BJ (cell line): ENCODE measurements at places on chromosomes 7 and 10. TPM values are rescaled to one million over a fixed set of nuclear protein-coding genes. Genes with fewer than 3 reads are reported as not detected.
A peak's percentile ranks its signal among the peaks of the same experiment; 100 is the strongest.

The DKK1 gene
- 575 and 1,028 TPM in 2 replicates for polyA plus RNA-seq

The HIF1AN gene
- polyA plus RNA-seq: 7.4 and 19.5 TPM in 2 replicates

DNA sequence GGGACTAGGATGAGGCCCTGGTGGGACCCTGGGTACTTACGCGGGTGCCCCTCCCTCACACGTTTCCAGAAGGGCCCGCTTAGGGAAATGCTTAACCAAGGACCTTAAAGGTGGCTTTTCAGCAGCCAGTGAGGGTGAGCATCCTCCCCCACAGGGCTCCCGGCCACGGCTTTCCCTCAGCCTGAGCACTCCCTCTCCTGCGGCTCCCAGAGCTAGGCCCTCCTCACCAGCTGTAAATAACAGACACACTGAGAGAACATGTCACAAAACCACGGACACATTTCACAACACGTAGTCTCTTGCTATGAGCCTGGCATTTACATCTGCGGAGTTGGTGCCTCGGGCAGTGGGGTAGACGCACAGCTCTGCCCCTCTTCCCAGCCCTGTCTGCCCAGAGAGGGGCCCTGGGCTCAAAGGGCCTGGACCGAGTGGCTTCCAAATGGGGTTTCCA is 25.2 kb downstream of the GRID1 start:
- peak; percentile 10 for DNase-seq

The BTAF1 gene
- 13.9 and 25.7 TPM in 2 replicates for polyA plus RNA-seq

- no peak for DNase-seq
These were observed 39.2 kb downstream of the WBP1L start for GRCh38 chr10:102782673-102783551.

The HMX3 gene
- polyA plus RNA-seq: not detected in 2 replicates

The TMEM176B gene
- polyA plus RNA-seq: not detected in 2 replicates

GRCh38 chr10:20299034-20299736 is 483.0 kb downstream of the PLXDC2 start:
- DNase-seq: no peak

DNA sequence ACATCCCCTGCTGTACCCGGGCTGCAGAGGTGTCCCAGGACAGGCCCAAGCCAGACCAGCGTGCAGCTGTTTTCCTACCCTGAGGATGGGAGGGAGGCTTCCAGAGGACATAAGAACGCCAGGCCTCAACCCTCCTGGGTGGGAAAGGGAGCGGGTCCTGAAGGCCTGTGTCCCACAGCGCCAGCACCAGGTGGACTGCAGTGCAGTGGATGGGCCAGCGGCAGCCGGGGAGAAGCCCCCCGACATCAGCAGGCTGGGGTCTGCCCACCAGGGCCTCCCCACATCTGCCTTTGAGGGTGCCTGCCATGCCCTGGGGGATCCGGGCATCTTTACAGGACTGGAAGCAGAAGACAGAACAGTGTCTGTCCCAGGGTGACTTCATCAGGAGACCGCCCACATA is 22.8 kb upstream of the ZNF716 start:
- no peak for DNase-seq

- no peak for DNase-seq
These were observed 2.8 kb upstream of the REPIN1 start for GRCh38 chr7:150365673-150366398.

GRCh38 chr10:86595496-86595895 is 58.9 kb upstream of the OPN4 start:
- DNase-seq: no peak

The GNAI1 gene
- 19.4 and 51.6 TPM in 2 replicates for polyA plus RNA-seq

The SYT15 gene
- 0.92 and 2.3 TPM in 2 replicates for polyA plus RNA-seq

GRCh38 chr7:26309089-26309488 is 17.4 kb downstream of the SNX10 start:
- DNase-seq: no peak

The HOGA1 gene
- polyA plus RNA-seq: 0.17 and 0.23 TPM in 2 replicates

DNA sequence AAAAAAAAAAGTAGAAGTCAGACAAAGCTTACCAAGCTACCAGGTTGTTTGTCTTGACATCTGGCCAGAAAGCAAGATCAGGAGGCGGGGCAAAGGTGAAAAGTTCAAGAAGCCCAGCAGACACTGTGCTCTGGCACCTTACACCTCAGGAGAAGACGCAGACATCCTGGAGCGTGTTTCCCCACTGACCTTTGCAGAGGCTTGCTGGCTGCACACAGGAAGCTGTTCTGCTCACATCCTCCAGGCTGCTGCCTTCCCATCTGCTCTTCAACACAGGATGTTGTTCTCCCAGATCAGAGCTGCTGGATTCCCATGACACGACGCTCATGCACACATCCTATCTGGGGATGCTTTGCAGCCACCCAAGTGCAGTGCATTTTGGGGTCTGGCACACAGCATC is 174.4 kb upstream of the KIAA1217 start:
- no peak for DNase-seq

- DNase-seq: no peak
These were observed 113.2 kb upstream of the ADO start for GRCh38 chr10:62691336-62691735.

- peak; percentile 14 for DNase-seq
These were observed 296.5 kb downstream of the SORCS3 start for GRCh38 chr10:104937567-104937966.

DNA sequence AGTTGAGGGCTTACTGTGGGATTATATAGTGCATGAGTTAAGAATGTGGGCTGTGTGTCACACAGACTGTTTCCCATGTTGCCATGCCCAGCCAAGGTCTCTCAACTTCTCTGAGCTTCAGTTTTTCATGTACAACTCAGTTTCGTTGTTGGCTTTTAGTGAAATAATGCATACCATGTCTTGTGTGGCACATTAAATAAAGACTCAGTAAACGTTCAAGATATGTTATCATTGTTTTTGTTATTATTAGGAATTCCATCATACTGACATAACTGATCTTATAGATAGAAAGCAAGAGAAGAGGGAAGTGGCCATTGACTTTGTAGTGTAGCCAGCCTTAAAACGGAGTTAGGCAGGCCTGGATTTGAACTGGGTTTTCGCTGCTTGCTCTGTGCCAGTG is 2.9 kb downstream of the CDK14 start:
- DNase-seq: no peak

DNA sequence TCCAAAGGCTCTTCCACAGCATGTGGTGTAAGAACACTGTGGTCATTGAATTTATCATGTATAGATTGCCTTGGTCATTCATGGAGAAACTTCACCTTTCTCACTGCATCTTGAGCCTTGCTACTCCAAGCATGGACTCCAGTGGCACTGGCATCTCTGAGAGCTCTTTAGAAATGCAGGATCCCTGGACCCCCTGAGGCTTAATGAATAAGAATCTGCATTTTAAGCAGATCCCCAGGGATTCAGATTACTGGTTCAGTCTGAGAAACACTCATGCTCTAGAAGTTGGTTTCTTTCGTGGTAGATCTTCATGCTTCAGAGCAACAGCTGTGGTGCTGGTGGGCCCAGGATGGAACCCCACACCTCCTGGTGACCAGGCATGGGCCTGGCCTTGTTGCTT is 63.2 kb downstream of the CFAP58 start:
- no peak for DNase-seq

The CFAP46 gene
- 1.8 and 2.0 TPM in 2 replicates for polyA plus RNA-seq

GRCh38 chr10:25162391-25162790 is 12.4 kb upstream of the GPR158 start:
- no peak for DNase-seq

The SPDYE11 gene
- not detected in 2 replicates for polyA plus RNA-seq

- no peak for DNase-seq
These were observed 201.8 kb downstream of the GLRX3 start for GRCh38 chr10:130337696-130338635.

GRCh38 chr7:84277628-84278224 is 83.1 kb upstream of the SEMA3A start:
- no peak for DNase-seq

GRCh38 chr10:106714734-106715555 is 449.6 kb downstream of the SORCS1 start:
- DNase-seq: no peak

The PLEKHS1 gene
- polyA plus RNA-seq: not detected in 2 replicates

GRCh38 chr7:7231865-7232264 is 49.5 kb downstream of the C1GALT1 start:
- no peak for DNase-seq

DNA sequence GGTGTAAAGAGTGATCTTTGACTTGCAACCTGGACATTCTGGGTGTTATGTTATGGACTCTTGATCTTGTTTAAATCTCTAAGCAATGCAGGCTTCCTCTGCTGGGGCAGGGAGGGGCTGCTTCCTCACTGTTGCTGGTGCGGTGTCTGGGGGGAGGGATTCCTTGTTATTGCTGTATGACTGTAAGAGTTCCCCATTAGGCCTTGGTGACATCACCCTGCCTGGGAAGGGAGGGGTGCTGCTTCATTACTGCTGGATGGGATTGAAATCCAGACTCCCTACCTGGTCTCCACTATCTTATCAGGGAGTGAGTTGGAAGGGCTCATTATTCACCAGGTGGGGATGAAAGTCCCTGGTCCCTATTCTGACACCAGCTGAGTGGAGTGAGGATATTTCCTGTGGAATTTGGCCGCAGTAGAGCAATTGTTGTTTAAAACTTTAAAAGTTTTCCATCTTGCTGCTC is 8.8 kb downstream of the OGDH start:
- no peak for DNase-seq

DNA sequence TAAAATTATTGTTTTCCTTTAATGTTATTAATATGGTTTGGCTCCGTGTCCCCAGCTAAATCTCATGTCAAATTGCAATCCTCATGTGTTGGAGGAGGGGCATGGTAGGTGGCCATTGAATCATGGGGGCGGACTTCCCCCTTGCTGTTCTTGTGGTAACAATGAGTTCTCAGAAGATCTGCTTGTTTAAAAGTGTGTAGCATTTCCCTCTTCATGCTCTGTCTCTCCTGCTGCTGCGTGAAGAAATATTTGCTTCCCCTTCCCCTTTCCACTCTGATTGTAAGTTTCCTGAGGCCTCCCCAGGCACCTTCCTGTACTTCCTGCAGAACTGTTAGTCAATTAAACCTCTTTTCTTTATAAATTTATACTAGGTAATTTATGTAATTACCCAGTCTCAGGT is 27.5 kb downstream of the VIM start:
- no peak for DNase-seq

The HMX2 gene
- not detected in 2 replicates for polyA plus RNA-seq

The TFEC gene
- not detected in 2 replicates for polyA plus RNA-seq

- DNase-seq: no peak
These were observed 18.4 kb upstream of the GPR146 start for GRCh38 chr7:1025743-1026581.

DNA sequence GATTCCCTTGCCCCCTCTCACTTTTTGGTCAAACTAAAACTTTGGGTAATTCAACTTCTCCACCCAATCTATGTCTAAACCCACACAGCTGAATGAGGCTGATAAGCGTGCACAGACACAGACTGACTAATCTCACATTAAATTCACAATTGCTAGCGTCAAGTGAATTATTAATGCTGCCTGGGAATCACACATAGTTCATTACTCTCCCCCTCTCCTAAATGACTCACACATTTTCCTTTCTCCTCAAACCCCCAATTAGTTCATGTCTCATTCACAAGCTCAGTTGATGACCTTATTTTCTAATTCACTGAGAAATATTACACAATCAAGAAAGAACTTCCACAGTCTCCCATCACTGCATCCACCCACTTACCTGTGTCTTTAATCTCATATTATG is 14.5 kb downstream of the KLF14 start:
- DNase-seq: no peak

The GIMAP6 gene
- not detected in 2 replicates for polyA plus RNA-seq

DNA sequence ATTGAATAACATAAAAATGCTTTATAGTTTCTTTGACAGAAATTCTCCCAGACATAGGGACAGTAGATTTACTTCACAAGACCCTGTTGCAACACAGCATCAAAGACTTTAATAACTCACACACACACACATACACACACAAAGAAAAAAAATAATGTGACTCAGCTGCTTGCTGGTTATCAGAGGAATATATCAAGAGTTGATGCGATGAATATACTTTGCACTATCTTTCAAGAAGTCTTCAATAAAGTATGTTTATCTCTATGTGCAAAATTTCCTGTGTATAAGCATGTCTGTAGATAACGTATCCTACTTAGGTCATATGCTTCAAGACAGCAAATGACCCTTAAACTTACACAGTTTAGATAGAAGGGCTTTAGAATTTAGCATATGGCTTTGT is 243.1 kb downstream of the ARL4A start:
- no peak for DNase-seq

GRCh38 chr7:31047313-31048146 is 4.6 kb upstream of the ADCYAP1R1 start:
- DNase-seq: no peak

GRCh38 chr7:46633630-46634240 is 712.7 kb upstream of the IGFBP3 start:
- DNase-seq: no peak

The CPN1 gene
- polyA plus RNA-seq: not detected in 2 replicates

The SLC39A12 gene
- not detected in 2 replicates for polyA plus RNA-seq

GRCh38 chr10:60340973-60341372 is 48.7 kb downstream of the ANK3 start:
- DNase-seq: no peak

DNA sequence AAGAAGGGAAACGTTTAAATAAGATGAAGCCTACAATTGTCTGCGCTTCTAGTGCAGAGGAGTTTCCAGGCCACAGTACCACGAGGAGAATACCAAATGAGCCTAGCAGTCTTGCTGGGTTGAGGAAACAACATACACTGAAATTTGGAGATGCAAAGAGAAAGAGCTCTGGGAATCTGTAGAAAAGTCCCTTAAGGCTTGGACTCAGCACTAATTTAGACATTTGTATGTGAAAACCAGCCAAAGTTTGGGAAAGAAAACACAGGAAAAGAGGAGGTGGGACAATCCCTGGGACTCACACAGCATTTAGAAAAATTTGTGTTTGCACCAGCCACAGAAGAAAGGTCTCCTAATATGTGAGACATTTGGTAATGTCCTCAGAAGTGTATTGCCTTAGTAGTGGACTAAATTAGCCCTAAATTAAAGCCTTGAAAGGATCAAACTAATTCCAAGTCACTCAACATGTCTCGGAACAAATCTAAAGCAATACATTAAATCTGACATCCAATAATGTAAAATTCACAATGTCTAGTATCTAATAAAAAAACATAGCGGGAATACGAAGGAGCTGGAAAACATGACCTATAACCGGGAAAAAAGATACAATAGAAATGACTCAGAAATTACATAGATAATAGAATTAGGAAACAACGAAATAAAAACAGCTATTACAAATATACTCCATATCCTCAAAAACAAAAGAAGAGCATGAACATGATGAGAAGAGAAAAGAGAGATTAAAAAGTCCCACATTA is 187.1 kb upstream of the NAMPT start:
- no peak for DNase-seq

DNA sequence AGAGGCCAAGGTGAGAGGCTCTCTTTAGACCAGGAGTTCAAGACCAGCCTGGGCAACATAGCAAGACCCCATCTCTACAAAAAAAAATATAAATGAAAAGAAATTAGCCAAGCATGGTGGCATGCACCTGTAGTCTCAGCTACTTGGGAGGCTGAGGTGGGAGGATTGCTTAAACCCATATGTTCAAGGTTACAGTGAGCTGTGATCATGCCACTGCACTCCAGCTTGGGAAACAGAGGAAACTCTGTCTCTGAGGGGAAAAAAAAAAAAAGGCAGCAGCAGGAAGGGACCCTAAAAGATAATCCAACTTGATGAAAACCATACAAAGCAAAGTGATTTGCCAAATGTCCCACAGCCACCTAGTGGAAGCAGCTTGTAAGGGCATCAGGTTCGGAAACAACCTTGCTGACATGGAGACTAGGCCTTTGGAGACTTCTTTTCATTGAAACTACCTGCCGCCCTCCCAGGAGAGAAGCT is 15.6 kb upstream of the PBLD start:
- DNase-seq: no peak

- DNase-seq: no peak
These were observed 83.1 kb upstream of the SORCS3 start for GRCh38 chr10:104557966-104558365.
